ENCODE measurements at places on chromosomes 7 and 10. TPM values are rescaled to one million over a fixed set of nuclear protein-coding genes. Genes with fewer than 3 reads are reported as not detected.

TAS2R4 gene
- 7.9 TPM for total RNA-seq

HOXA3 gene
- not detected for total RNA-seq

AGR2 gene
- not detected for total RNA-seq

PNLIP gene
- total RNA-seq = not detected

VWC2 gene
- total RNA-seq = 4.2 TPM

STEAP2 gene
- total RNA-seq = 56.3 TPM

TNS3 gene
- 64.9 TPM for total RNA-seq

LRRC4 gene
- total RNA-seq = 198 TPM

Measured in dorsolateral prefrontal cortex (tissue), 122 donors.